Non-pigmented ciliary epithelial cell (primary cell): ENCODE measurements at places on chromosomes 1 and 21.

DNA sequence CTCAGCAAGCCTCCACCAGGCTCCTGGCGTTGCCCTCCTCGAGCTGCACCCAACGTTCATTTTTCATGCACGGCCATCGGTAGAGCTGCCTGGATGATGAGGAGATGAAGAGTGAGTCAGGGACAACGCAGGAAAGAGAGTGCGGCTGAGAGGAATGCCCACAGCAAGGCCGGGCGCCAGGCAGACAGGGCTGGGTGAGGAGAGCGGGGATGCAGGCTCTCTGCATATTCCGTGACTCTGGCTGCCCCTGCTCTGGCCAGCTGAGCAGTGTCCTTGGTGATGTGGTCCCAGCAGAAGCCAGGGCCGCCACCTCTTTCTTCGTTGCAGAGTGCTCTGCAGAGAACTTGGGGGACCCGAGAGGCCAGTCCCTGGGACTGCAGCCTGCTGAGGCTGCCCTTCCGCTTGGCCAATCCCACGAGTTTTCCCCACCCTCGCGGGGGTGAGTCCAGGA is 10.8 kb downstream of the UMODL1 start:
- no peak for DNase-seq

DNA sequence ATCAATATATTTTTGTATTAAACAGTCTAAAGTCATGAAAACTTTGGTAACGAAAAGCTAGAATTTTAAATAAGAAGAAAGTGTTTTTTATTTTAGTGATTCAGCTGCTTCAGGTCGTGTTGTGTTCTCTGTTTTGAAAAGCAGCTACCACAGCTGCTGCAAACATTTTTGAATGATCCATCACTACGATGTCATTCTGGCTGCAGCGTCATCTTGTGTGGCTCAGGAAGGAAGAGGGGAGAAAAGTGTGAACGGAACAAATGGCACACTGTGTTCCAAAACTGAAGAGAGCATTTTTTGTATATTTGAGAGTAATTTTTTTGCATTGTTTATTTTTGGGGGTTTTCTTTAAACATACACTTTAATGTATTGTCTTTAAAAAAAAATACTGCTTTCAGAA is 323.0 kb upstream of the ADGRL2 start:
- DNase-seq = no peak

DNA sequence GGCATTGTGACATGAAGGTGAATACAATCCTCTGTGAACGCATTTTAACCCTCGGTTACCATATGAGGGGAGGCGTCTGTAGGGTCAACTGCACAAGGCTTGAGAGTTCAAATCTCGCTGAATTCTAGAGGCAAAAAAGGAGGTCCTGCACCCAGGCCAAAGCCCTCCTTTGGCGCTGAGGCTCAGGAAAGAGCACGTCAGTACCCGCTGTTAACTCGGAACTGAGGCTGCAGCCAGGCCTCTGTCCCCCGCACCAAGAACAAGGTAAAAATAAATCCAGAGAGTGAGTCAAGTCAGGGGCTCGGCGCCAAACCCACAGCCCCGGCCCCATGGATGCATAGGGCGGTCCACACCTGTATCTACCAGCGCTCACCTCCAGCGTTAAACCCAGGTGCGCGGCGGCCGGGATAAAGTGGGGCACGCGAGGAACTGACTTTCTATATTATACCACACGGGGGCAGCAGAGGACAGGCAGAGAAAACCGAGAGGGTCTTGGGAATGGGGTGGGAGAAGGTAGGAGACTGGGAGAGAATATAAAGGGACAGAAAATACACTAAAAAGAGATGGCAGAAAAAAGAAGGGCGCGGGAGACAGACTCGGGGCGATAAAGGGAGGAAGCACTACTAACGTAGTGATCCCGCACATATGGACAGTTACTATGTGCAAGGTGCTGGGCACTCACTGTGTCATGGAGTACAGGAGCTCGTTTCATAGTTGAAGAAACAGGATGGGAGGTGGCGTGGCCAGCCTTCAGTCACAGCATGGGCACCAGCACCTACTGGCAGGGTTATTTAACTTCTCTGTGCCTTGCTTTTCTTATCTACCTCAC is 54.9 kb downstream of the DMRTA2 start:
- DNase-seq = no peak

- peak; percentile 75 for DNase-seq
These were observed 68.3 kb upstream of the ARHGAP29 start for GRCh38 chr1:94305704-94306103.

- DNase-seq = no peak
These were observed 16.4 kb downstream of the WDR4 start for GRCh38 chr21:42862774-42863503.
